ENCODE measurements at places on chromosomes 11 and 22. TPM values are rescaled to one million over a fixed set of nuclear protein-coding genes. Genes with fewer than 3 reads are reported as not detected.

- no peak for DNase-seq
Observed at GRCh38 chr11:82754410-82754809, 20.7 kb upstream of the FAM181B start.

- no peak for DNase-seq
Observed at GRCh38 chr11:92211576-92212167, 12.9 kb upstream of the FAT3 start.

DNA sequence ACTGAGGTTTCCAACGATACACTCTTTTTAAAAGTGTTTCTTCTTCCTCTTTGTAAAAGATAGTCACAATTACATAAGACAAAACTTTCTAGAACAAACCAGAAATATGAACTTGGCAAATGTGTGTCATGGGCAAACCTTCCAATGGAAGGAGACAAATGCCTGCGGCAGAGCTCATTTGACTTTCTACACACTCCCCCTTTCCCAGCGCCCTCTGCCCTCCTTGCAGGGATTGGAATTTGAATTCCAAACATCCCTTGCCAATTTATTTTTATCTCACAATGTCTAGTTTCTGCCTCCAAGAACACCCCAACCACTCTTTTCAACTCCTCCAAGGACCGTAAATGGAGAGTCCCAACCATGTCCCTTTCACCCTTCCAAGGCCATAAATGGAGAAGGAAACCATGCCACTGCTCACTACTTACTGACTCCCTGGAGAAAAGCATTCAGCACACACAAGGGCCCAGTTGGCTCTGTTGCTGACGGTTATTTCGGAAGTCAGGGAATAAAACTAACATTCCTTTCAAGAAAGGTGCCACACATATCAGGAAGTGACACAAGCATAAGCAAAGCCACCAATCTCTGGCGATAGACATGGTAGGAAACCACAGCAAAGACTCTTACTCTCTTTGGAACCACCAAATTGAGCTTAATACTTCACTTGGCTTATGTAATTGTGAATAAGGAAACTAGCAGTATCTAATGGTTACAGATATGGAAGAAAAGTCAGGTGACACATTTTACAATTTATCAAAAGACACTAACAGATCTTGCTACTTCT lies 15.0 kb upstream of the ESAM start:
- DNase-seq = no peak

- DNase-seq = no peak
Observed at GRCh38 chr22:50311606-50312351, 4.3 kb upstream of the PLXNB2 start.

GRCh38 chr11:44884056-44884455 lies 66.6 kb downstream of the TP53I11 start:
- no peak for DNase-seq

GRCh38 chr11:104370478-104370877 lies 206.5 kb upstream of the PDGFD start:
- no peak for DNase-seq

GRCh38 chr11:27646051-27646818 lies 54.0 kb downstream of the BDNF start:
- no peak for DNase-seq

DNA sequence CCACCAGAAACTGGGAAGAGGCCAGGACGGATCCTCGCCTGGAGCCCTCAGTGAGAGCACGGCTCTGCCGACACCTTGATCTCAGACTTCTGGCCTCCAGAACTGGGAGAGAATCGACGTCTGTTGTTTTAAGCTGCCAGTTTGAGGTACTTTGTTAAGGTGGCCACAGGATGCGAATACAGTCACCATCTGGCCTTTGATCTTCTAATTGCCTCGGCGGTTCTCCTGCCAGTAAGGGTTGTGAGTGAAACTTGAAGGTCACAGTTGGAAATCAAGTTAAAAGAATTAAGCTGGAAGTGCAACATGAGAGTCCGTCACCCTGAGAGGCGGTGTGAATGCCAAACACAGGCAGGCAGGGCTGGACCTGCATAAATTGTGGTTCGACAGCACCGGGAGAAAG lies 27.9 kb downstream of the PARVB start:
- DNase-seq = no peak

GRCh38 chr11:108027057-108027456 lies 18.4 kb downstream of the CUL5 start:
- DNase-seq = no peak

DNA sequence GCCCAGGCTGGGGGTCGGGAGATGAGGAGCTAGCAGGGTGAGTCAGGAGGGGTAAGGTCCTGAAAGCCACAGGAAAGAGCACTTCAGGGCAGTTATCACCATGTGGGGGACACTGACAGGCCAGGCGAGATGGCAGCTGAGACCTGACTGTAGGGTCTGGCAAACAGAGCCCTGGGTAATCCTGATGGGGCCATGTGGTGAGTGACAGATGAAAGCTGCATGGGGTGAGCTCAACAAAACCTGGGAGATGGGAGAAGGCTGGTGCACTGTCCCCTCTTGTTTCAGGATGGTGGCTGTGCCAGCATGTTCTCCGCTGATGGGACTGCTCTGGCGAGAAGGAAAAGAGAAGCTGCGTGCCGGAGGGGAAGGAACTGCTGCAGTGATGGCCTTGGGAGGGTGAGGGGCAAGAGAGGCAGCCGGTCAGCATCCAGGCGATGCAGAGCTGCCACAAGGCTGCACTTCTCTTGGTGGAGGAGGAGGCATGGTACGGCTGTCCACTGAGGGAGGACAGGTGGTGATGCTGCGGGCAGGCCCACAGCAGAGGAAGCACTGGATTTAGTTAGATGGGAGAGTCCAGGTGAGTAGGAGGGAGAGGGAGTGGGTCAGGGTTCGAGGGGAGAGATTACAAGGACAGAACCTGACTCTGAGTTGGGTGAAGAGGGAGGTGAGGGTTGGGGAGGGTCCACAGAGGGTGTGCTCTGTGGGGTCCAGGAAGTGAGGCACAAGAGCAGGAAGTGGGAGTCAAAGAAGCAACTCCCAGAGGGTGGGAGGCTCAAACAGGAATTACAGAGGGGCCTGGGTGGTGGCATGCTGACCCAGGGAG lies 3.8 kb downstream of the TOP3B start:
- no peak for DNase-seq

- DNase-seq = no peak
Observed at GRCh38 chr22:24039046-24039445, 27.9 kb downstream of the CABIN1 start.

DNA sequence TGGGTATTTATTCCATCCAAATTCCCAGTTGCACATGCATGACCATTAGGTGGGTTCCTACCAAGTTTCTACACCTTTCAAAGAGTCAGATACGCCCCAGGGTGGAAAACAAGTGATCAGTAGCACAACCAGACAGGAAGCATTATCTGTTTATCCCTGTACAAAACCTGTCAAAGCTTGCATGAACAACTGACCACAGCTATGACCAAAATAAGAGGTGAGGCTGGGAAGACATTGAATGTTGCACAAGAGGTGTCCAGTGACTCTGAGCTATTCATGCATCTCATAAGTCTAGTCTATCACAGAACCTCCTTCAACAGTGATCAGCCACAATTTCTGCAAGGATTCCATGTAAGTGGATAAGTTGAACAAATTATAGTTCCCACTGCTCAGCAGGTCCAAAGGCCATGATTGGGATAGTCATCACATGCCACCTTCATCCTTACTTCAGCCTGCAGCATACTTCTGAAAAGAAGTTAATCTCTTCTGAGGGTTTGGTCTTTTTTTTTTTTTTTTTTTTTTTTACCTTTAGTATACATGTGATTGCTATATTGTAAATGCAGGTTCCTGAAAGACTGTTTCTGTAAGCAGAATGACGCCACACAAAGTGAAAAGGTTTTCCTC lies 28.0 kb upstream of the TMEM45B start:
- no peak for DNase-seq

GRCh38 chr11:123977731-123978347 lies at the start of gene OR10S1:
Gene OR10S1 (minus strand): TSS chr11:123977781. CDS start chr11:123977664, 117 bp downstream.
- DNase-seq = no peak

GRCh38 chr11:12808519-12808918 lies 134.3 kb downstream of the TEAD1 start:
- no peak for DNase-seq

DNA sequence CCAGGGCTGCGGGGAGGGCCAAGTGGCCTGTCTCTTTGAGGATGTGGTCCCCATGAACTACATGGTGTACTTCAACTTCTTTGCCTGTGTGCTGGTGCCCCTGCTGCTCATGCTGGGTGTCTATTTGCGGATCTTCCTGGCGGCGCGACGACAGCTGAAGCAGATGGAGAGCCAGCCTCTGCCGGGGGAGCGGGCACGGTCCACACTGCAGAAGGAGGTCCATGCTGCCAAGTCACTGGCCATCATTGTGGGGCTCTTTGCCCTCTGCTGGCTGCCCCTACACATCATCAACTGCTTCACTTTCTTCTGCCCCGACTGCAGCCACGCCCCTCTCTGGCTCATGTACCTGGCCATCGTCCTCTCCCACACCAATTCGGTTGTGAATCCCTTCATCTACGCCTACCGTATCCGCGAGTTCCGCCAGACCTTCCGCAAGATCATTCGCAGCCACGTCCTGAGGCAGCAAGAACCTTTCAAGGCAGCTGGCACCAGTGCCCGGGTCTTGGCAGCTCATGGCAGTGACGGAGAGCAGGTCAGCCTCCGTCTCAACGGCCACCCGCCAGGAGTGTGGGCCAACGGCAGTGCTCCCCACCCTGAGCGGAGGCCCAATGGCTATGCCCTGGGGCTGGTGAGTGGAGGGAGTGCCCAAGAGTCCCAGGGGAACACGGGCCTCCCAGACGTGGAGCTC lies 13.5 kb downstream of the ADORA2A start:
- no peak for DNase-seq

- no peak for DNase-seq
Observed at GRCh38 chr11:10398525-10398924, 56.5 kb upstream of the AMPD3 start.

DNA sequence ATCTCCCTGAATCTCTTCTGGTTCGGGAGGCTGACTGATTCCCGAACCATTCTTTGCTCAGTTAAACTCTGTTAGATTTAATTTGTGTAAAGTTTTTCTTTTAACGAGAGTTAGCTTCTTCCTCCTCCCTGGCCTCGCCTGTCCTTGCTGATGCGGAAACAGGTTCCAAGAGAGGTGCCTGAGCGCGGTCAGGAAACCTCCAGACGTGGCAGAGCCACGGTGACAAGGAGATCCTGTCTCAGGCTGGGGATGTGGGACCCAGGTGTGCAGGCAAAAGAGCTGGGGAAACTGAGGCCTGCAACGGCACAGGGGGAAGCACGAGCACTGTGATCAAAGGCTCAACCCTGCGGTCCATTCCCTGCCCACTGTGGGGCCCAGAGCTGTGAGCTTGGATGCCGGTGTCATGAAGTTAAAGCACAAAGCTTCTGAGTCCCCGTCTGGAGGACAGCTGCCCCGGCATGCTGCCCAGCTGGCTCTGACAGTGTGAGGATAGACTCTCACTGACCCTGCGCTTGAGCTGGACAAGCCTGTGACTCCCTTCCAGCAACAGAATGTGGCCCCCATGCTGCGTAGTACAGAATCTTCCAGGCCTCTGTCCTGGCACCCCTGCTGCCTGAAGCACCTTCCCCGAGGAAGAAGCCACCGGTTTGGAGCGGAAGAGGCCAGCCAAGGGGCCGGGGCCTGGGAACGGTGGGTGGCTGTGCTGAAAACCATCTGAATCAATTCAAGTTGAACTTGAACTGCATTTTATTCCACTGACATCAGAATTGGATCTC lies 960.6 kb downstream of the BRD1 start:
- DNase-seq = no peak

- no peak for DNase-seq
Observed at GRCh38 chr11:95791709-95792033, 1.4 kb downstream of the CEP57 start.

GRCh38 chr22:32044477-32044876 lies 1.4 kb downstream of the SLC5A1 start:
- no peak for DNase-seq

GRCh38 chr11:99683933-99684332 lies 663.2 kb downstream of the CNTN5 start:
- DNase-seq = no peak

DNA sequence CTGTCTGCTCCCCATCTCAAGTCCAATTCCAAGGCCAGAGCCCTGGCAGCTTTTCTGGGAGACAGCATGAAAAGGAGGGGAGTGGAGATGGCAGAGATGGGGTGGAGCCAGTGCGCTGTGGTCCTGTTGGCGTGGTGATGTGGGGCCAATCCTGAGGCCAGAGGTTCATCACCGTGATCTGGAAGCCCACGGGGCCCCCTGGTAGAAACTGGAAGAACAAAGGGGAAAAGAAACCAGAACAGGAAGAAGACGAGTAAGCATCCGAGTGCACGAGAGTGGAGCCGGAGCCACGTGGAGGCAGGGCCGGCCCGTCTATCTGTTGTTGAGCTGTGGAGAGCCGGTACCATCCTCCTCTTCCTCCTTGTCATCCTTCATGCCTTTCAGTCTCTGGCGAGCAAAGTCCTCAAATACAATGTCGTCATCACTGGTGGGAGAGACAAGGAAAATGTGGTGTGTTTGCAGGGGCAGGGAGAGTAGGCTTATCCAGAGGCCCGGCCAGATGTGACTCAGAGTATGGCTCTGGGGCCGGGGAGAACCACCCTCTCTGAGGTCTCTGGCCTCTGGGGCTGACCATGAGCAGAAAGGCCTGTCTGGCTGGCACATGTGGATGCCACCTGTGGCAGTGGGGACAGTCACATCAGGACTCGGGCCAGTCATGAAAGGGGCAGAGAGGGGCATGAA lies 25.4 kb downstream of the TPBGL start:
- DNase-seq = no peak

DNA sequence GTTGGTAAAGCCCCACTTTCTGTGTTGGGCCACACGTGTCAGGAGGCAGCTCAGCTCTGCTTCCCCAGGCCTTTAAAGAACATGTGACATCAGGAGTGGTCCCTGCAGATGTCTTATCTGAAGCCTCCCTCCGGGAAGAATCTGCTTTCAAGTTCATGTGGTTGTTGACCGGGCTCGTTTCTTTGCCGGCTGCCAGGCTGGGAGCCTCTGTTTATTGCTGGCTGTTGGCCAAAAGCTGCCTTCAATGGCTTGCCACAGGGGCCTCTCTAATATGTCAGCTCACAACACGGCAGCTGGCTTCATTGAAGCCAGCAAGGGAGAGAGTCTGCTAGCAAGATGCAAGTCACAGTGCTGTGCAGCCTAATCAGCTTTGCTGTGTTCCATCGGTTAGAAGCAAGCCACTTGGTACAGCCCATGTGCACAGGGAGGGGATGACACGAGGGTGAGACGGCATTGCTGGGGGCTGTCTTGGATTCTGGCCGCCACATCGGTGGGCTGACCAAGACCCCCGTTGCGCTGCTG lies 14.6 kb downstream of the MRGPRF start:
- DNase-seq = no peak

GRCh38 chr11:120712881-120713280 lies 201.3 kb downstream of the GRIK4 start:
- DNase-seq = no peak

GRCh38 chr22:19121631-19122142 lies 525 bp downstream of the DGCR2 start:
- no peak for DNase-seq

GRCh38 chr11:88555018-88555828 lies 217.7 kb upstream of the CTSC start:
- DNase-seq = peak; percentile 48

GRCh38 chr22:35839841-35840301 lies 122.2 kb downstream of the APOL5 start:
- peak; percentile 60 for DNase-seq

The RGL4 gene
- 2.0 TPM for polyA plus RNA-seq

The SLC6A5 gene
- polyA plus RNA-seq = 0.14 TPM

The DBX1 gene
- polyA plus RNA-seq = not detected

The LRRC56 gene
- 2.8 TPM for polyA plus RNA-seq

The TEX12 gene
- polyA plus RNA-seq = 0.52 TPM

The MMP12 gene
- polyA plus RNA-seq = 5.1 TPM

The APOBEC3H gene
- polyA plus RNA-seq = 0.30 TPM

All from left renal cortex interstitium (tissue), 4 donors.